ENCODE measurements at places on chromosomes 5 and 9.

DNA sequence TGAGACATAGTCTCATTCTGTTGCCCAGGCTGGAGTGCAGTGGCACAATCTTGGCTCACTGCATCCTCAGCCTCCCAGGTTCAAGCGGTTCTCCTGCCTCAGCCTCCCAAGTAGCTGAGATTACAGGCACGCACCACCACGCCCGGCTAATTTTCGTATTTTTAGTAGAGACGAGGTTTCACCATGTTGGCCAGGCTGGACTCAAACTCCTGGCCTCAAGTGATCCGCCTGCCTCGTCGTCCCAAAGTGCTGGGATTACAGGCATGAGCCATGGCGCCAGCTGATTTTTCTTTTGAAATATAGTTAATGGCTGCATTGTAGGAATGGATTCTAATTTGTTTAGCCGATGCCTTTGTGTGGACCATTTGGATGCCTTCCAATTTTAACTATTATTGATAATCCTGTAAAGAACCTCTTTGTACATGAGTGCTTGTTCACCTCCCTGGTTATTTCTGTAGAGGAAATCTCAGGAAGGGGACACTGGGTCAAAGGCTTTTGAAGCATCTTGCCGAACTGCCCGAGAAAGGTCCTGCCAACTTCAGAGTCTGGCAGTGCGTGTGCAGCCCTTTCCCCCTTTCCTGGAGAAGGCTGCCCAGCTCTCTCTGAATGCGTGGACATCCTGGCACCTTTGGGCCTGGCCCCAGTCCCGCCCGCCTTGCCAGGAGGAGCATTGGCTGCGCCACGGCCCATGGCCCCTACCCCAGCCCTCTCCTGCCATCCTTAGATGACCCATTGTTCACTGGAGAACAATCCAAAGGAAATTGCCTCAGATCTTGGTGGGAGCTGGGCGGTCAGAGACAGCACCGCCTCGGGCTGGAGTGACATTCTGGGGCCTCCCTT, 8.9 kb upstream of the NUP214 start:
- DNase-seq: no peak

- DNase-seq: no peak
Observed at GRCh38 chr5:51664491-51665250, 281.4 kb downstream of the ISL1 start.

DNA sequence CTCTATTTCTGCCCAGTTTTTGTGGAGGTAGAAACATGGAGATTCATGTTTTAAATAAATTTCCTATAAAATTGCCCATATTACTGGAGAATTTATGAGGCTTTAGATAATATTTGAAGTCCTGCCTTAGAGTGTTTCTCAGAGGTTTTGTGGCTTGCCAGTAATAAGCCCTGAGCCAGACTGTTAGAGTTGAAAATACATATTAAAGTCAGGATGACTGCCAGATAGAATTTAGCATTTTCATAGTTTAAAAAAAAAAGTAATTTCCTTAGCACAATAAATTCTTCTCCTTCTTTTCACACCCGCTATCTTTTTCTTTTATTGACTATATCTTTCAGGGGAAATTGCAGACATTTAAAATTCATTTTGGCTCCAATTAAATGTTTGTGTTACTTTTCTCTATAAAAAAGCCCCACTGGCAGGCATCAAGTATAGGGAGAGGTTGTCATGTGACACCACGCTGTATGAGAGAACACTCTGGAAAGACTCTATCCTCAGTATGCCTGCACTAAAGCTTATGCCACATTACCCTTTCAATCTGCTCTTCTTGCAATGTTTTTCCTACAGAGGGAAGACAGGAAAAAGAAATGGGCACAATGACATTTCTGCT, 135.2 kb downstream of the MPDZ start:
- DNase-seq: no peak

DNA sequence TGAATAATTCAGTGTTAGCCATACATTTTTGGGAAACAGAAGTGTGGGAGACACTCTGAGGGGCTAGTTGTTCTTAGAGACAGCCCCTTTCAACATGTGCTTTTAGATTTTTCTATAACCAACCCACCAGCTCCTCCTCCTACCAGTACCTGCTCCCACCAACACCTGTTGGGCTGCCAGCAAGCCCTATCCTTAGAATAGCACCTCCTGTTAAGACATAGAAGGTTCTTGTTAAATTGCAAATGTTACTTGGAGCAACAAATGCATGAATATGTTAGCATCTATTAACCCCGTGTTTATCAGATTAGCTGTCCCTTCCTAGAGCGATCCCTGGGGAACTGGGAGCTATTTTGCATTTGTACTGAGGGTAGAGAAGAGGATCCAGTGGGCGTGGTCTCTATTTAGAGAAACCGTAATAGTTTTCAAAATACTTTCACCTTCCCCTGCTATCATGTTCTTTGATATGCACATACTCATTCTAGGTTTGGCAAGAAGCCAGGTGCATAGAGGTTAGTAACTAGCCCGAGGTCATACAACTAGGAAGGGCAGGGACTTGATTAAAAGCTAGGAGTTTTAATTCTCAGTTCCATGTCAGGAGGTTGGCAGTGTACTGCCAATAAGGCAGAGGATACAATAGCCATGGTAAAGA, 334.4 kb downstream of the KCTD16 start:
- peak; percentile 64 for DNase-seq

DNA sequence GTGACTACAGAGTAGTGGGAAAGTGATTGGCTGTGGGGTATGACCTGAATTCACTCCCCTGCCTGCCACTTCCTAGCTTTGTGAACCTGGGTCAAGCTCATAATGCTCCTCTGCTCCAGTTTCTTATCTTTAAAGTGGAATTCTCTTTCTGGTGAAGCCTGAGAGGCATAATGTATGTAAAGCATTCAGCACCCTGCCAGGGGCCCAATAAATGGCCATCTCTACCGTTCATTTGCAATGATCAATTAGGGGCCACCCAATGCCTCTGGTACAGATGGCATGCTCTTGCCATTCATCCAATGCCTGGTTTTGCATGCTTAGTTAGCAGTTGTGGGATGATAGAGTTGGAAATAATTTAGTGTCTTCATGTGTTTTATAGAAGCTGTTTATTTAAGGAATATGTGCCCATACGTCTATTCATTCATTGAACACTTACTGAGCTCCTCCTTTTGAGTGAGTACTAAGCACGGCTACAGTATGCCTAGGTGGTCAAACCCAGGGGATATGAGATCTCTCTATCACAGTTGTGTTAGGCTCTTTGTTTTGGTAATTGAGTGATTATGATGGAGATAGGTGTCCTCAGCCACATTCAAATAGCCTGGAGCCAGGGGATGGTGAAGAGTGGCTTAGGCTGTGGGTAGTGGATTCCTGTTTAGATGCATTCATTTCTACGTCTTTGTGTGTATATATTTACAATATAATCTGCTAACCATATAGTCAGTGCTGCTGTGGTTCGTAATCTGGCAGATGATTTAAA, 15.3 kb downstream of the ZNF462 start:
- DNase-seq: no peak

DNA sequence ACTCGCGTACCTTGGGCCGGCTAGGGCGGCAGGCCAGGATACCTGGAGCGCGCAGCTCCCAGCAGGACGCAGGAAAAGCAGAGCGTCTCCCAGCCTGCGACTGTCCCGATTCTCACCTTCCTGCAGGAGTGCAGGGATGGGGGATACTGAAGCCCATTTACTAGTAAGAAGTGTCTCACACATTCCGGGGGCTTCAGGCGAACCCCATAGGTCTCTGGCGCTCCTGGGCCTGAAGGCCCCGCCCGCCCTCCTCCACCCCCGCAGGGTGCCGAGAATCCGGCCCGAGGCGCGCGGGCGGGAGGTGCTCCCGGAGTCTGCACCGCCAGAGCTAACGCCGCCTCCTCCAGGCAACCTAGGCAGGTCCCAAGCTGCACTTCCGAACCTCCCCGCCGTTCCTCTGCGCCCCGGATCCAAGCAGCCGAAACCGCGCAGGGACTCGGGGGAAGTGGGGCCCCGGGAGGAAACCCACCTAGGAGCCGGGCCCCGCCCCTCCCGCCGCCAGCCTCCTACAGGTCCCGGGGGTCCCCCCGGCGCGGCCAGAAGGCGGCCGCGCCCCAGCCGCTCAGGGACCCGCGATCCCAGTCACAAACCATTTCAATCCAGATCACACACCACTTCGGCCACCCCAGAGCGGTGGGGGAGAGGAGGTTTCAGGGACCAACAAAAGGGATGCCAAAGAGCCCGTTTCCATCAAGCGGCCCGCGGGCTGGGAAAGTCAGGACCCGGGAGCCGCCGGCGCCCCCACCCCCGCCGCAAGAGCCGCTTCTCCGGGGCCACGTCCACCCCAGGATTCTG, 1.2 kb downstream of the ROR2 start:
- DNase-seq: peak; percentile 52

Measured in epithelial cell of esophagus (primary cell).